ENCODE measurements at places on chromosomes 3 and 15.

GRCh38 chr3:174792864-174793263 is 66.3 kb upstream of the NAALADL2 start:
- no peak for DNase-seq

- no peak for DNase-seq
Measured at GRCh38 chr3:111652492-111653180, 57.5 kb upstream of the ZBED2 start.

DNA sequence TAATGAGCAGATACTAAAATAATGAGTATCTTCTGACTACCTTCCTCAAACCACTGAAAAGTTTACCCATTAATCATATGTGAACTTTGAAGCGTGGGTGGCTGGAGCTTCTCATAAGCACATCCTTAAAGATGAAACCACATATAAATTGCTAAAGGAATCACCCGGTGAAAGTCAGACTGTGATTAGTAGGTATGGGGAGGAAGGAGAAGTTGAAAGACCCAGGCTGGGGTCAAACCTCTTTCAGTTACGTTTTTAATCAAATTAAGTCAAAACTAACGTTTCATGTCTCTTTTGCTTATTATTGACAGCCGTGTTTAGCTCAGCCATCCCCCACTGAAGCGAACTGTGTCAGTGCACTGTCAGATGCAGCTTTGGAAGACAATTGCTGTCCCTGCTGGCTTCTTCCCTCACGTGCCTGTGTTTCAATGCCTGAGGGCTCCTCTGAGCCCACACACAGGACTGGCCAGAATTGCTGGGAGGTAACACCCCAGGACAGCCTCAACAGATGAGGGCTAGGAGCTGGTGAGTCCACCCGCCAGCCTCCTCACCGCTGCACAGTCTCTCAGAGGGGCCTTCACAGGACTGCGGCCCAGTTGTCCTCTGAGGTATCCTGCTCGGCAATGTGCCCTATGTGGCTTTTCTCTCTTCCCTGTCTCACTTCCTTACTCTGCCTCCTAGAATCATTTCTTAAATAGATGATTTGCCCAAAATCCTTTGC is 29.3 kb upstream of the SH3BP5 start:
- DNase-seq: peak; percentile 23

DNA sequence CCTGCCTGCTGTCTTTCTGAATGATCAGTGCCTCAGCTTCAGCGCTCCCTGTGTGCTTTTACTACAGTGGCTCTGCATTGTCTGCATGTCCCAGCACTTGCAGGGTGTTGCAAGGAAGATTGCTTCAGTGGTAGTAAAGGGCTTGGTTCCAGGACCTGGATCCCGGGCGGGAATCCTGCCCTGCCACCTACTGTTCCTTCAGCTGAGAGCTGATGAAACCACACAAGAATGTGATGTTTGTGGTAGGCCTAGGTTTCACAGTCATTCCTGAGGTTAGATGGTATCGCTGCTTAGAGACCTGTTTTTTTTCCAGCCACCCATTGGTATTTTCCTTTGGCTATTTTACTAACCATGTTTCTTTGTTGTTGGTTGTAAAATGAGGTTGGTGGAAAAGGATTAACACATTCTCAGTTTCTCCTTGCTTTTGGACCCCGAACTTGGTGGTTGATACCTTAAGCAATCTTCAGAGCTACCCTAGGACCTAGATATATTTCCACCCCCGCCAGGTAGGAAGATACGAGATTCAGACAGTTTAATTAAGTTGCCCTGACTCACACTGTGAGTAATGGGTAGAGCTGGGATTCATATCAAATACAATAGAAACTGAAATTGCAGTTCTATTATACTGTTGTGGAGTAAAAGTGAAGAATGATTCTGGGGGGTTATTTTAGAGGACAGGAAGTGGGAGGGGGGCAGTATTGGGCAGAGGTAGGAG is 11.4 kb downstream of the GPR87 start:
- DNase-seq: peak; percentile 48

DNA sequence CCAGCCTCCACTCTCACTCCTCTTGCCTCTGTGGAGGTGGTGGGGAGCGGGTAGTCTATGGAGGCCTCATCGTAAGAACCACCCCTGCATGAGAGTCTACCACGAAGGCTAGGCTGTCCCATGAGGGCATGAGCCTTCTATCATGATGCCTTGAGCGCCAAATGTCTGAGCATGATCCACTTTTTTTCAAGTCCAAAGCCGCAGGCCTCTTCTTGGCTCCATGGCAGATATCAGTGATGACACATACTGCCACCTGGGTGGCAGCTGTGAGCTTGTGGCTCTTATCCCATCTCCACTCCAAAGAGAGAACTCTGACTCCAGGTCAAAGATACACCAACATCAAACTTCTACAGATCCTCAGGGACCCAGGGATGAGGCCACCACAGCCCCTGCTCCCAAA is 13.5 kb downstream of the POC1A start:
- no peak for DNase-seq

- no peak for DNase-seq
Measured at GRCh38 chr3:11583235-11583634, 60.5 kb downstream of the VGLL4 start.

- no peak for DNase-seq
Measured at GRCh38 chr3:143128227-143128955, 8.8 kb downstream of the CHST2 start.

DNA sequence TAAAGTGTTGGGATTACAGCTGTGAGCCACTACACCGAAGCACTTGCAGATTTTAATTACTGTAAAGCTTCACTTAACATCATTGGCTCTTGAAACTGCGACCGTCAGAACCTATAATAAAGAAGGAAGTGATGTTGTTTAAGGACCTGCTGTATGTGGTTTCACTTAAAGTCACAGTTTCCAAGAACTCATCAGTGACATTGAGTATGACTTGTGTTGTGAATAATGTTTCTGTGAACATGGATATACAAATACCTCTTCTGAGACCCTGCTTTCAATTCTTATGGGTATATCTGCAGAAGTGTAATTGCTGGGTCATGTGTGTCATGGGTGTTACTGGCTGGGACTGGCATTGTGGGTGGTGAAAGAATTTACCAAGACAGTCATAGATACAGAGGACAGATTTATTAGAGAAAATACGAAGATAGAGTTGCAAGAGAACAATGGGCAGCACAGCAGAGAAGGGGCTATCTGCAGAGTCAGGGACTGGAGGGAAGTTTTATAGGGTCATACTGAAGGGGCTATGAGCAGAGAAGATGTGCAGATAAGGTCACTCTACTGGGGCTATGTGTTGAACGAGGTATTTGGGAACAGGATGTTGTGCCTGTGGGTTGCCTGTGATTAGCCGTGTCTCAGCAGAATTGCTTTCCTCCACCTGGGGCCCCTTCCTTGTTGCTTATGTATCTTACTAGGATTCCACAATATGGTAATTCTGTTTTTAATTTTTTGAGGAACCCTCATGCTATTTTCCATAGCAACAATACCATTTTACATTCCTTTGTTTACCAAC is 4.5 kb downstream of the NDUFB5 start:
- no peak for DNase-seq

GRCh38 chr15:70160267-70160666 is 62.5 kb upstream of the TLE3 start:
- no peak for DNase-seq

- DNase-seq: no peak
Measured at GRCh38 chr15:69131362-69132220, 28.8 kb upstream of the GLCE start.

DNA sequence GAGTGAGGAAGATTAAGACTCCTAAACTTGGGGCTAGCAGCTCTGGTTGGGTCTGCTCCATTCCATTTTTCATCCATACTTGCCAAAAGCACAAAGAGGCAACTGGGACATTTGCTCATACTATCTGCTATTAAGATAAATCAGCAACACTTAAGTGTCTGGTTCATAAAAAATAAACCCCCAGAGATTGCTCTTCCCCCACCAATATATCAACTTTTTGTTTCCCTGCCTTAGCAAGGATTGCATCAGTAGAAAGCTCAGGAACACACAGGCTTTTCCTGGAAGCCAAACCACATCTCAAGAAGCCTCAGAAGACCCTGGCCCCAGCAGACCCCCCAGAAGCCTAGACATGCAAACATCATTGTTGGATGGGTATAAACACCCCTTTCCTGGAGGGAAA is 232.4 kb upstream of the WNT5A start:
- no peak for DNase-seq

DNA sequence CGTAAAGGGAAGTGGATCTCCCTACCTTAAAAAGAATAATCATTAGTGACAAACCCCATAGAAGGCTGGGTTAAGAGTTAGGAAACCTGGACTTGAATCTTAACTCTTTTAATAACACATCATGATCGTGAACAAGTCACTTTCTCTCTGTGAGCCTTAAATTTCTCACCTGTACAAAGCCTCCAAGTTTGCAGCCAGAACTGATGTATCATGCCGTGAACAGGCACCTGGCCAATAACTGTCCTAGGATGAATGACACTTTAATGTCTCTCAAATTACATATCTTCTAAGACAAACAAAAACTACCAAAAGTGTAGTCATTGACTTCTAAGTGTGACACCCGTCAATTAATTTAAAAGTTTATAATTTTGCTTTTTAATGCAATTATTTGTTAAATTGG is 3.9 kb downstream of the UPK1B start:
- no peak for DNase-seq

GRCh38 chr3:43461345-43461744 is 160.5 kb downstream of the ANO10 start:
- DNase-seq: no peak

- no peak for DNase-seq
Measured at GRCh38 chr3:119508172-119508845, 10.0 kb downstream of the TIMMDC1 start.

All from transverse colon (tissue), 4 donors.